ENCODE measurements at places on chromosomes 7 and 10.

DNA sequence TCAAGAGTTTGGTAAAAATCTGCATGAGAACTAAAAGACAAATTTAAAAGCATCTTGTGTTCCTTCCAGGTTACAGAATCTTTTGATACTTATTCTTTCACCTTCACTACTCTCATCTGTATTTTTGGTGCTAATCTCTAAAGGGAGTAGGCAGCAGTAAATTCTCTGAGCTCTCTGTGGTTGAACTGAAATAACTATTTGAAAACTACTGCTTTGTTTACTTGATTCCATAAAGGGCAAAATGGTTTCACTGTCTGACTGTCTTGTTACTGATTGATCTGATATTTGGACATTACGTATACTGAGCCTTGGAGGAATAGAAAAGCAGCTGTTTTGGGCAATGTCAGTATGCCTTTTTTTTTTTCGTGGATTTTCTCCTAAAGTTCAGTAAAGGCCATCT, 103.3 kb downstream of the CHRM2 start:
- no peak for DNase-seq

DNA sequence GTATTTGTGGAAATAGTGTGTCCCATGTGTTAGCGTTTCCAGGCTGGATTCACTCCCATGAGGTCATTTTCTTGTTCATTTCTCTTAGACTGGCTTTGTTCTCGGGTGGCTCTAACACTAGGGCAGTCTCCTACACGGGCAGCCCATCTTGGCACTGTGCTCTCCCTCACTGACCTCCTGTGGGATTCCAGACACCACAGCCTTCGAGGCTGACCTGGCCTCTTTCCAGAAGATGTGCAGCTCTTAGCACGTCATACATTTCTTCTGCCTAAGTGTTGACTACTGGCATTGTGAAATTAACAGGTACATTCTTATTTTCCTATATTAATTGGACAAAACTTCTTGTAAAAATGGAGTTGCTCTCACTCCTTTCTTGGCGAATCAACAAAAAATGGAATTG, 72.8 kb downstream of the INSYN2A start:
- DNase-seq, result peak; percentile 58

- peak; percentile 20 for DNase-seq
Observed at GRCh38 chr7:40772096-40772495, 637.3 kb downstream of the SUGCT start.

DNA sequence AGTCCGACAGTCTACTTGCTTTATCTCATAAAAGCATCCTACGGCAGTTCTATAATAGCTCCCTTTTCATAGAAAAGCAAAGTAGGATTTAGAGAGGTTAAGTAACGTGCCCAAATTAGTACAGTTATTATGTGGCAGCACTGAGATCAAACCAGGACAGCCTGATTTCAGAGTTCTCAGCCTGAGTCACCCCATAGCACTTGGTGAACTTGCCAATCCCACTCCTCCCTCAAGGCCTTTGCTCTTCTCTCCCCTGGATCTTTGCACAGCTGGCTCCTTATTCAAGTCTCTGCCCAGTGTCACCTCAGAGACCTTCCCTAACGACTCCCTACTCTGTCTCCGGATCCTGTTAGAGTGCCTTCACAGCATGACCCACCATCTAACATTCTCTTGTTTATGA, 438.0 kb upstream of the NFE2L3 start:
- no peak for DNase-seq

GRCh38 chr10:129525401-129525801, 58.4 kb downstream of the MGMT start:
- DNase-seq, result peak; percentile 76

GRCh38 chr7:114130866-114131265, 212.1 kb upstream of the PPP1R3A start:
- DNase-seq, result peak; percentile 16

GRCh38 chr10:31317652-31318381, 1.2 kb upstream of the ZEB1 start:
- no peak for DNase-seq

Measured in choroid plexus epithelial cell (primary cell).